Activated CD4-positive, alpha-beta T cell treated with anti-CD3 and anti-CD28 coated beads, Interleukin-2, Interleukin-4, amounts not matched to agents 100 ng/mL and 50 ng/mL, durations not matched to agents 16 hours and 8 hours (primary cell): ENCODE measurements at places on chromosomes 11 and 22.
A peak's percentile ranks its signal among the peaks of the same experiment; 100 is the strongest.

- no peak for DNase-seq
Observed at GRCh38 chr11:105856954-105857353, 165.1 kb downstream of the MSANTD4 start.

- no peak for DNase-seq
Observed at GRCh38 chr11:44101098-44101497, 5.6 kb downstream of the EXT2 start.

GRCh38 chr11:47980907-47981621 is 705 bp downstream of the PTPRJ start:
- no peak for DNase-seq

GRCh38 chr22:28247667-28248363 is 328.8 kb upstream of the PITPNB start:
- no peak for DNase-seq

- DNase-seq, result no peak
Observed at GRCh38 chr22:39244496-39245129, at the start of gene PDGFB. PDGFB (minus strand) TSS chr22:39244982; CDS start chr22:39243963, 1,019 bp downstream.

DNA sequence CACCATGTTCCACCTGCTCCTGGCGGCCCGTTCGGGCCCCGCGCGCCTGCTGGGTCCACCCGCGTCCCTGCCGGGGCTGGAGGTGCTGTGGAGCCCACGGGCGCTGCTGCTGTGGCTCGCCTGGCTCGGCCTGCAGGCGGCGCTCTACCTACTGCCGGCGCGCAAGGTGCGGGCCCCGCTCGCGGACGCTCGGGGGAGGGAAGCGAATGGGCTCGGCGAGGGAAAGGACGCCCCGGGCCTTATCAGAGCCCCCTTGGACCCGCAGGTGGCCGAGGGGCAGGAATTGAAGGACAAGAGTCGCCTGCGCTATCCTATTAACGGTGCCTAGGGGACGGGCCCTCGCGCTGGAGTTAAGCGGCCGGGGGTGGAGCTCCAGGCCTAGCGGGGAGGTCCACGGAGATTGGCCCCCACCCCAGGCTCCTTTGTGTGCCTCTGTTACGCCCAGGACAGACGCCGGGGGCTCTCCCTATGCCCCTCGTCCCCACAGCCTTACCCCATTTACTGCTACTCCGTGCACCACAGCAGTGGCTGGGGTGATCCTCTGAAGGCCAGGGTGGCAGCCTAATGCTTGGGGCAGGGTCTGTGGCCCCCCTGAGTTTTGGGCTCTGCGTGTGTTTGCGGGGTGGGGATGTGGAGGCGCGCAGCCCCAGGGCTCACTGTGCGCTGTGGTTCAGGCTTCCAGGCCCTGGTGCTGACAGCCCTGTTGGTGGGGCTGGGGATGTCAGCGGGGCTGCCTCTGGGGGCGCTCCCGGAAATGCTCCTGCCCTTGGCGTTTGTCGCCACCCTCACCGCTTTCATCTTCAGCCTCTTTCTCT is 1.1 kb downstream of the TM7SF2 start:
- DNase-seq, result peak; percentile 75

GRCh38 chr11:61498767-61499341 is 9.7 kb upstream of the LRRC10B start:
- no peak for DNase-seq

- no peak for DNase-seq
Observed at GRCh38 chr11:83717537-83717936, 431.4 kb upstream of the CCDC90B start.

DNA sequence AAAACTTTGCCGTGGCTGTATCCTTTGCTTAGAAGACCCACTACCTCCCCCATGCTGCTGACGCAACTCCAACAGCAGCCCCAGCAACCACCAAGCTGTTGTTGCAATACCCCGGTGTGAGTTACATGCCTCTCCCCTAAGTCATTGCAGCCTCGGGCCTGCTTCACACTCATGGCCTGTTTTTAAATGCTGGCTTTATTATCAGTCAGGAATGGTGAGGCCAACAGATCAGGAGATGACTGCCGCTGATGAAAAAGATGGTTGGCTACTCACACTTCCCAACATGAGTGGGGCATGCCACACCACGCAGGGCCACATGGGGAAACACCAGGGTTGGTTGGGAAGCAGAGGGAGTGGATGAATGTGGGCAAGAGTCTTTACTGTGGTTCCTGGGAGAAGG is 171.5 kb upstream of the SYT13 start:
- DNase-seq, result no peak
